ENCODE measurements at places on chromosomes 4 and X.
A peak's percentile ranks its signal among the peaks of the same experiment; 100 is the strongest.

DNA sequence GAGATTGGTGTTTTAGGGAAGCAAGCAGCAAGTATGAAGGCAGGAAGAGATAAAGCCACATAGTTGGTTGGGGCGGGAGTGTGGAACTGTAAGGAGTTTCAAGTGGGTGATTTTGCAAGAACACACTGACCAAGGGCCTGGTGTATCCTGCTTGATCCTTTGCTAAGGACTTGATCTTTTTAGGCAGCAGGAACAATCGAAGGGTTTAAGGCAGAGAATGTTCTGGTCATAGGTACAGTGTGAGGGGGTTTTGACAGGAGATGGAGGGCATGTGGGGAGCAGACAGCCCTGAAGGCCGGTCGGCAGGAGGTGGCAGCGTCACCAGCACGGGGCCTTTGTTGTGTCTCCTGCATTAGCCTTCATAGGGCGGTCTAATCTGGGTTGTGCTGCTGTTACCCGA, 54.7 kb downstream of the FAM193A start:
- no peak for DNase-seq

DNA sequence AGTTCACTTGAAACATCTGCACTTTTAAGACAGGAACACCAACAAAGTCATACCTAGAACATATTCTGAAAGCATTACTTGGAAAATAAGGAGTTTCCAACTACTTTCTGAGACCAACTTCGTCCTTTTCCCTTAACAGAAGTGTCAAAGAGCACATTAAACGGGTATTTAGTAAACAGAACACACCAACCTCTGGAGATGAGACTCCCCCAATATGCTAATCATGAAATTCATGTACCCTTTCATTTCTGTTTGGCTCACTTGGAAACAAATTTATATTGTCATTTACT, 69.2 kb downstream of the NOCT start:
- DNase-seq, result no peak

- no peak for DNase-seq
Measured at GRCh38 chr4:154616731-154617130, 4.3 kb upstream of the FGG start.

GRCh38 chrX:117978402-117978801, 138.2 kb downstream of the KLHL13 start:
- no peak for DNase-seq

DNA sequence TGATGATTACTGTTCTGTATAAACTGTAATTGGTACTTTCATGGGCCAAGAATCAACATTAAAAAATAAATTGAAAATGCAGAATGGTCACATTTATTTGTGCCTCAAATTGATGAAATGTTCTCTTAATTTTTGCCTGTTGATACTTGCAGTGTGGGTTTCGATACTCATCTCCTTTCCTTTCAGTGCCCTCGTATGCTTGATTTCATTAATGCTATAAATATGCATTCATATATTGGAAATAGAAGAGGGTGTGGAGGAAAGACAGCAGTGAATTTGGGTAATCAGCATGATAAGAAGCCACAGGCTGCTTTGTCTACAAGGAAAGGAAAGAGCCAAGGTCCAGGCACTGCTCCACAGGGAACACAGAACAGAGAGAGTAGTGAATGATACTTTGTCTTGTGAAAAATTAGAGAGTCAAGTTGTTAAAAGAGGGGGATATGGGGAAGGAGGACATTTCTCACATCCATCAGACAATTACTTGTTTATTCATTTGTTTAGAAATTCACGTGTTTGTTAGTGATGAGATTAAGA, 1.0 kb upstream of the DDX60 start:
- DNase-seq, result no peak

DNA sequence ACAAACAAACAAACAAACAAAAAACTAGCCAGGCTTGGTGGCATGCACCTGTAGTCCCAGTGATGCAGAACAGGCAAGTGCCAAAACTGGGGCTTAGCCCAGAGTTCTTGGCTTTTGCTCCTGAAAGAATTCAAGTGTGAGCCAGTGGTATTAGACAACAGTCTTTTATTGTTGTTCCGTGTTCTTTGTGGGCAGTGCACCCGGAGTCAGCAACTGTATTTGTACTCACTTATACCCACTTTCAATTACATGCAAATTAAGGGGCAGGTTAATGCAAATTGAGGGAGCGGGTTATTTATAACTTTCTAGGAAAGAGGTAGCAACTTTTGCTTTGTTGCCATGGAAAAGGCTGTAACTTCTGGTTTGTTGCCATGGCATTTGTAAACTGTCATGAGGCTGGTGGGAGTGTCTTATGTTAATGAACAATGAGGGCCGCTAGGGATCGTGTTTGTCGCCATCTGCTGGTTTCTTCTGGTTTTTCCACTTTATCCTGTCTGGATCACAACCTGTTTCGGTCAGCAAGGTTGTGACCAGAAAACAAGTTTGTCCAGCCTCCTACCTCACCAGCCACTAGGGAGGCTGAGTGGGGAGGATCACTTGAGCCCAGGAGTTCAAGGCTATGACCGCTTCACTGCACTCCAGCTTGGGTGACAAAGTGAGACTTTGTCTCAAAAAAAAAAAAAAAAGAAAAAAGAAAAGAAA, 88.8 kb upstream of the ESX1 start:
- DNase-seq, result no peak

DNA sequence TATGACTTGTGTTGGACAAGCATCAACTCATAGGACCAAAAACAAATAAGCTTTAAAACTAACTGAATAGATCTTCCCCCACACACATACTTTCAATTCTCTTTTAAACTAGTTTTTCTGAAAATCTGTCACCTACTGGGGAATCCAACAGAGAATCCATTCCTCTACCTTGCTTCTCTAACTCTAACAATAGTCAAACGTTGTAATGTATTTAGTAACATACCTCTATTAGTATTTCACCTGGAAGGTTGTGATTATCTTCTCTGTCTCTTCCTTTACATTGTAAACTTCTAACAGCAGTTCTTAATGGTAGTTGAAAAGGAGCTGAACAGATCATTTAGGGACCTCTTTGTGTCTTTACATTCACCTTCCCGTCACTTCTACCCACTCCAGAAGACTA, 337.1 kb upstream of the FAM241A start:
- DNase-seq, result no peak

- no peak for DNase-seq
Measured at GRCh38 chr4:88879991-88880390, 177.0 kb downstream of the FAM13A start.

DNA sequence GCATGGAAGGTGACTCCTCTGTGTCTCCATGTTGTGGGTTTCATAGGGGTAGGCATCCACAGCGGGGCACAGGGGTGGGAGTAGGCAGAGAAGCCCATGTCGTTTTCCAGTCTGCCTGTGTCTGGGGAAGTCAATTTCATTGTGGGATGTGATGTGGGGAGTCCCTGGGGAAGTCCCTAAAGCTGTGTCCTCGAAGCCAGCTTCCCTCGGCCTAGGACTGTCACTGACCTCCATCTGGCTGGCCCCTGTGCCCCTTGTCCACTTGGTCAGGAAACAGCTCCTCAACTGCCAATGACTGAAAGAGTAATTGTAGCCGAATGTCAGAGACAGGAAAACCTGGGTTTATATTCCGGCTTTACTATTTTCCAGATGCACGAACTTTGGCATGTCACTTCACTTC, 109.6 kb downstream of the DRD5 start:
- no peak for DNase-seq

DNA sequence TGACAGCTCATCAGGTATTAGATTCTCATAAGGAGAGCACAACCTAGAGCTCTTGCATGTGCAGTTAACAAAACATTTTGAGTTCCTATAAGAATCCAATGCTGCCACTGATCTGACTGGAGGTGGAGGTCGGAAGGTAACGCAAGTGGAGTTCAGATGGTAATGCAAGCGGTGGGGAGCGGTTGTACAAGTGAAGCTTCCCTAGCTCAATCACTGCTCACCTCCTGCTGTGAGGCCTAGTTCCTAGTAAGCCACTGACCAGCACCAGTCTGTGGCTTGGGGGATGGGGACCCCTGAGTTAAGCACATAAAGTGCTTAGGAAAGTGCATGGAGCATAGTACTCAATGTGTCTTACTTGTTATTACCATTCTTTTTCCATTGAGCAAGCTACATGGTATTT, 983.2 kb upstream of the IGFBP7 start:
- DNase-seq, result no peak

DNA sequence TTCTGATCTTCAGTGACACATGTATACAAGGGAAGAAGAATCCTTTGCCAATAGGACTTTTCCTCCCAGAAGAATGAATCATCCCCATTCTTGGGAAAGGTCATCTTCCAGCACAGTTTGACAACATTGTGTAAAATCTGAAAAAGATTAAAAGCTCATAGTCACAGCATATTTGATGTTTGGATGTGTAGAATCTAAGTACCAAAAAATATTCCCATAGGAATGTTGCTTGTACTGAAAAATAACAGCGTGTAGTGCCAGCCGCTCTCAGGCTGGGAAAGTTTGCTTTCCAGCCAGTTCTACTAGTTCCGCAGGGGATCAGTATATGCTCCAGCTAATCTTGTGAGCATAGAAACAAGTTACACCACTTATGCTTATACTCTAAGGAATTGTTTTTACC, 74.7 kb upstream of the IL13RA1 start:
- no peak for DNase-seq

DNA sequence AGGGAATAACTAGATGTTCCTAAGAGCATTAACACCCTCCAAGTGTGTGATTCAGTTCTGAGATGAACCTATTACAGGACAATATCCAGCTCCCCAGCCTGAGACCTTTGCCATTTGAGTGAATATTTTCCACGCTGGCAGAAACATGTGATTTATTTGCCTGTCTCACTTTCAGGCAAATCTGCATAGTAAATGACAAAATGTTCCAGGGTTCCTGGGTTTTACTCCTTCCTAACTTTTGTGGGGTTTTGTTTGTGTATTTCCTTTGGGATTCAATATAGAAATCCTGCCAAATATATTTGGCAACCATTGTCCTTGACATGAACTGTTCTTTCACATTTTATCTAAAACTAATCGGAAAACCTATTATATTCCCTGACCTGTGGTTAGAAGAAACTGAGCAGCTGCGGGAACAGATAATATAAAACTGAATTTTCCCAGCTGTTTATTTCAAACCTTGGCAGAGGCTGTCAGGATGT, 12.5 kb downstream of the F8 start:
- no peak for DNase-seq

- DNase-seq, result no peak
Measured at GRCh38 chr4:85126991-85127591, 160.6 kb upstream of the WDFY3 start.

DNA sequence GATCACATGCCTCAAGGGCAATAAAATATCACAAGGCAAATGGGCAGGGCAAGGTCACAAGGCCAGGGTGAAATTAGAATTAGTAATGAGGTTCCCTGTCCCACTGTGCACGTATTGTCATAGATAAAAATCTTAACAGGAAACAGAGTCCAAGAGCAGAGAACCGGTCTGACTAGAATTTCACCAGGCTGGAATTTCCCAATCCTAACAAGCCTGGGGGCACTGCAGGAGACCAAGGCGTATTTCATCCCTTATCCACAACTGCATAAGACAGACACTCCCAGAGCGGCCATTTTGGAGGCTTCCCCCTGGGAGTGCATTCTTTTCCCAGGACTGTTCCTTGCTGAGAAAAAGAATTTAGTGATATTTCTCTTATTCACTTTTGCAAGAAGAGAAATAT, 25.9 kb upstream of the PRDM5 start:
- no peak for DNase-seq

DNA sequence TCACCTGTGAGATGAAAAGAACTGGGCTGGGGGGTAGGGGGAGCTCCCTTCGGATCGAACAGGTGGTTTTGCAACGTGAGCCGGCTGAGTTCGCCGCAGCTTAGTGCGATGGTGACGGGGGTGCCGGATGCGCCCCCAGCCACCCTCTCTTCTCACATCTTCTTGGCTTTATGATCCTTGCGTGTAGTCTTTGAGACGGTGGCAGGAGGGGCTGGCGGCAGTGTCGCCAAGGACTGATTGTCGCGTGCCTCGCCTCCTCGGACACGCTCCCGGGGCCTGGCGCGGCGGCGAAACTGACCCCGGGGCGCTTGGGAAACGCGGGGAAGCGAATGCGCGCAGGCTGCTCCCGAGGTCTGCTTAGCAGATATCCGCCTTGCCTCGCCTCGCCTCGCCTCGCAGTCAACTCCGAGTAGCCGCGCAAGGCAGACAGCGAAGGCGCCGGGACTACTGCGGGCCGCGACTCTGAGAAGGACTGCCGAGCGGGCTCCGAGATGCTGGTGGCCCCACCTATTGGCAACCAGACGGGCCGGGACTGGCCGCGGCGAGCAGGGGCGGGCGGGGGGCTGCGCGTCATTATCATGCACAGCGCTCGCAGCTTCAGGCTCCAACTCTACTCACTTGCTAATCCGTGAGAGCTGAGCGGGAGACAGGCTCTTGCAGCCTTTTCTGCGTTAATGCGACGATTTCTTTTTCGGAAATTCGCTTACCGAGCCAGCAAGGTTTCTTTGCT, 1.5 kb downstream of the GRID2 start:
- DNase-seq, result no peak

GRCh38 chr4:61996943-61997342, 796.8 kb downstream of the ADGRL3 start:
- no peak for DNase-seq

- peak; percentile 12 for DNase-seq
Measured at GRCh38 chr4:67549123-67549522, 3.8 kb upstream of the CENPC start.

- no peak for DNase-seq
Measured at GRCh38 chr4:78527103-78527502, 24.5 kb upstream of the ANXA3 start.

DNA sequence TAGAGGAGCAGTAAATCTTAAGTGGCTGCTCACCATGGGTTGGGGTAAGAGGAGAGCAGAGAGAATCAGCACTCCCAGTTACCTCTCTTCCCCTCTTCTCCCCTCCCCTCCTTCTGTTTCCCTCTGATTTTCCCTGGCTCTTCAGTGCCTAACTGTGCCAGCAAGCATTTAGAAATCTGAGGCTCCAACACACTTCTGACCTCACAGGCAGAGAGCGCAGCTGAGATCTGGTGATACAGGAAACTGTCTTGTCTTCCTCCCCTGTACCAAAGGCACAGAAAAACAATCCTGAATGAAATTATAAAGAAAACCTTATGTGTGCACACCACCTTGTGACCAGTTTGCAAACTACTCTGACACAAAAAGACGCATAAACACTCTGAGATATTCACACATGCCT, 82.4 kb upstream of the SMIM10 start:
- DNase-seq, result no peak

DNA sequence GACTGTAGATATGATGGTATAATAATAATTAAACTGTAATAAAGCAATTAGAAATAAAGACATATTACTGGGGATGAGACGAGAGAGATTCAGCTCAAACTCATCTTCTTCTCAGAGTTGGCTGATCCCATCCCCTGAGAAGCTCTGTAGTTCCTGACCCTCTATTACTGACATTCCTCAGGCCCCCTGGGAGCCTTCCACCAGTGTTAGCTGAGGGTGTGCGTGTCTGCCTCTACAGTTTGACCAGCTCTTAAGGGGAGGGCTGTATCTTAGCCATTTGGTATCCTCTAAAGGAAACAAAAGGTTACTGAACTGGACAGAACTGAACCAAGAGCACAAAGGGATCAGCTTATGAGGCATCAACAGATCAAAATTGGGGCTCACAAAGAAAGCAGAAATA, 11.2 kb downstream of the FHDC1 start:
- DNase-seq, result no peak
